Stimulated activated CD8-positive, alpha-beta memory T cell treated with anti-CD3 and anti-CD28 coated beads, Interleukin-4, amount 100 ng/mL, for 1 hour (primary cell): ENCODE measurements at places on chromosomes 1 and 21.

DNA sequence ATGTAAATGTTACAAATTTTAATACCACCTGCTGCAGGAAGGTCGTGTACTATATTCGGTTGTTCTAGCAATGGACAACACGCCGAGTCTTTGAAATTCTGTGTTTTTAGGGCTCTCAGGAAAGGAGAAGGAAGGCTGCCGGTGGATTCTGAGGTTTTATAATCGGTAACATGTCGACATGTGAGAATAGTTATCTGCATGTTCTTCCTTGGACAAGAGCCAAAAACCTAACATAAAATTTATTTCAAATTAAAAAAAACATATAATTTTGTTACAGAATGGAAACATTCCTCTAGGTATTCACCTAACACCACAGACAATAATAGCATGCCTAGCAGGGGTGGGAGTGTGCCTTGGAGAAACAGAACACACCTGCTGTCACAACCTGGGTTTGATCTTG, 4.8 kb downstream of the PSMG1 start:
- DNase-seq, result no peak

DNA sequence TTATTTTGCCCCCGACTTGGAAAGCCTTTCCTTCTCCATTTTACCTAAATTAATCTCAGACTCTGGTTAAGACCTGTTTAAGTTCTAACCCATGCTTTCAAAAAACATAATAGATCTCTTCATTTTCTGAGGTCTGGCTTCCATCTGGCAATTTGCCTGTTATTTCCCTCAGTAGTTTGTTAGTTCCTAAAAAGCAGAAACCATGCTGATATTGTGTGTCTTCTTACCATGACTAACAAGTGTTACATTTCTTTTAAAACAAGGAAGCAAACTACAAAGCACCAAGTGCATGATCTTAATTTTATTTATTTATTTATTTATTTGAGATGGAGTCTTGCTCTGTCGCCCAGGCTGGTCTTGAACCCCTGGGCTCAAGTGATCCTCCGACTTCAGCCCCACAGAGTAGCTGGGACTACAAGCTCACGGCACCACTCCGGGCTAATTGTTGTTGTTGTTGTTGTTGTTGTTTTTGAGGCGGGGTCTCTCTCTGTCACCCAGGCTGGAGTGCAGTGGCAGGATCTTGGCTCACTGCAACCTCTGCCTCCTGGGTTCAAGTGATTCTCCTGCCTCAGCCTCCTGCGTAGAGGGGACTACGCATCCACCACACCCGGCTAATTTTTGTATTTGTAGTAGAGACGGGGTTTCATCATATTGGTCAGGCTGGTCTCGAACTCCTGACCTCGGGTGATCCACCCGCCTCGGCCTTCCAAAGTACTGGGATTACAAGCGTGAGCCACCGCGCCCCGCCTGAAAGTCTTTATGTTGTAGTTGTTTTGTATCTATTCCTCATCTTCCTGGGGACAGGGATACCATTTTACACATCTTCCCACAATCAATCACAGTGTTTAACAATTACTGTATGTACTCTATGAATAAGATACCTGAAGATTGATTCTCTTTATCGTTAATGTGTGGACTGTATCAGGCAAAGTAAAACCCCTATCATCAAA, 1.3 kb upstream of the PATJ start:
- DNase-seq, result no peak

DNA sequence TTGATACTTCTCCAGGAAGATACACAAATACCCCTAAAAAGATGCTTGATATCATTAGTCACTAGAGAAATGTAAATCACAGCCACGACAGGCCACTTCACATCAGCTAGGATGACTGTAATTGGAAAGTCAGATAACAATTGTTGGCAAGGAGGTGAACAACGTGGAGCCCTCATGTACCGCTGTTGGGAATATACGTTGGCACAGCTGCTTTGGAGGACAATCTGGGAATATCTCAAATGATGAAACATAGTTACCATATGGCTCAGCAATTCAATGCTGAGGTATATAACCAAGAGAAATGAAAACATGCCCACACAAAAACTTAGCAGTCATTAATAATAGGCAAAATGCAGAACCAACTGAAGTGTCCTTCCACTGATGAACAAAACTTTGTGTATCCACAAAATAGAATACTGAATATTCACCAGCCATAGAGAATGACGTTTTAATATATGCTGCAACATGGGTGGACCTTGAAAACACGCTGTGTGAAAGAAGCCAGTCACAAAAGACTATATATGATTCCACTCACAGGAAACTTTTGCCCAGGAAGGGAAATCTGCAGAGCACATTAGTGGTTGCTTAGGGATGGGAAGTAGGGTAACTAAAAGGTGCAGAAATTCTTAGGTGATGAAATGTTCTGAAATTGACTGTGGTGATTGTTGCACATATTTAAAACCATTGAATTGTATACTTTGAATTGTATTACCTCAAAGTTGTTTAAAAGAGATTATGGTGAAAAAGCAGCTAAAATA, 95.4 kb downstream of the AHCTF1 start:
- no peak for DNase-seq

GRCh38 chr1:91334856-91335255, 69.8 kb downstream of the HFM1 start:
- no peak for DNase-seq

DNA sequence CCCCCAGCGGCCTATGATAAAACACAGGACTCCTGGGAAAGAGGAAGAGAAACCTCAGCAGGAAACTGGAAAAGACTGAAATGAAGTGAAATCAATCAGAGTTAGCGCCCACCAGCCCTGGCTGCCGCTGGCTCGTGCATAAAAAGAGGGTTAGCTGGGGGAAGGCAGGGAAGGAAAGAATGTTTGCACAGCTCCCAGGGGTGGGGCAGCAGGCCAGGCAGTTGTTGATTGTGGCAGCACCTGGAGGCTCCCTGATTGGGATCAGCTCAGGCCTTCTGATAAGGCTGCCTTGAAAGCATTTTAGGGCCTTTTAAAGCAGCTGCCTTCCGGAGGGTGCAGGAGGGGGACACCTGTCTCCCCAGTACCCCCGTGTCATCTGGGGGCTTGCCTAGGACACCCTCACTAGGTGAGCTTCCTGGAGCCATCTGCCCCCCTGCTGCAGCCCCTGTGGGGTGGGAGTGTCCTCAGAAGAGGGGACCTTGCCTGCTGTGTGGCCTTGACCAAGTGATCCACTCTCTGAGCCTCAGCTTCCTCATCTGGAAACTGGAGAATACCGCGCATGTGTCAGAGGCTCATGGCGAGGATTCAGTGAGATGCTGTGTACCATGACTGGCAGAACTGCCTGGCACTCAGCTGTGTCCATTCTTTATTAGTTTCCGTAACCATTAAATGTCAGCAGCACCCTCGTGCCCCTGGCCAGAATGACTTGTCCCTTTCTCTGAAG, 6.6 kb downstream of the EPHB2 start:
- no peak for DNase-seq

DNA sequence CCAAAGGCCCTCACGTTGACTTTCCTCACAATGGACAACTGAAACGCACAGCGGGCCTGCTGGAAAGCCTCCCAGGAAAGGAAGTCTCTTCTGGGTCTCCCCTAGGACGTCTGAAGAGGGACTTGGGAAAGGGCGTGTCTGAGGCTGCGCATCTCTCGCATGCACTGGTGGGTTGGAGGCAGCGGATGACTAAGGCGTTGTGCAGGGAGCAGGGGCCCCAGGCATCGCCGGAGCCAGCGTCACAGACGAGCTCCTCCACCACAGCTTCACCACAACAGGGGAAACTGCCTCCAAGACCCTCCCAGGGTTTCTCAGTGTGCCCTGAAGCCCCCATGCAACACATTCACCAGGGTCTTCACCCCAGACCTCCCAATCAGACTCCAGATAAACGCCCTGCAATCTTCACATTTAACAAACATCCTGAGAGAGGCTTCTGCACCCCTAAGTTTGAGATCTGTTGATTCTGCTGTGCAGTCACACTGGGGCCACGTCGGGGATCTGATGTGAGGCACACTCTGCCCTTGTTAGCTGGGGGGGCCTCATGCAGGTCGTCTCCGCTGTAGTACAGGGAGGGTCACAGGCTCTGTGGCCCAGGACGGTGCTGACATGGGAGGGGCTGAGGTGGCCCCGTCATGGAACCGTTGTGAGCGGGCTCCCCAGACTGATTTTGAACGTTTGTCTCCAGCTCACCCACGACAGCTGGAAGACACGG, 7.0 kb upstream of the TFF1 start:
- no peak for DNase-seq

GRCh38 chr21:33561373-33561772, 18.5 kb downstream of the SON start:
- no peak for DNase-seq

DNA sequence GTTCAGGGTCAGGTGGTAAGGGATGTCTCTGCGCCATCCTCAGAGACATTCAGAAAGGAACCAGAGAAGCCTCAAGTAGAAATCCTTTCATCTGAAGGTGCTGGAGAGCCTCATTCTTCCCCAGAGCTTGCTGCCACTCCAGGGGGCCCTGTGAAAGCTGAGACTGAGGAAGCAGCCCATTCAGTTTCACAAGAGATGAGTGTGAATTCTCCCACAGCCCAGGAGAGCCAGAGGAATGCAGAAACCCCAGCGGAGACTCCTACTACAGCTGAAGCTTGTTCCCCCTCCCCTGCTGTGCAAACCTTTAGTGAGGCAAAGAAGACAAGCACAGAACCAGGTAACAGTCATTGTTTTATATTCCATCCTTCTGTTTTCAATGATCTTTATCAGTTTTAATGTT, 38.7 kb downstream of the ZBTB40 start:
- no peak for DNase-seq

GRCh38 chr1:172134087-172134731, 286.3 kb upstream of the C1orf105 start:
- DNase-seq, result no peak

DNA sequence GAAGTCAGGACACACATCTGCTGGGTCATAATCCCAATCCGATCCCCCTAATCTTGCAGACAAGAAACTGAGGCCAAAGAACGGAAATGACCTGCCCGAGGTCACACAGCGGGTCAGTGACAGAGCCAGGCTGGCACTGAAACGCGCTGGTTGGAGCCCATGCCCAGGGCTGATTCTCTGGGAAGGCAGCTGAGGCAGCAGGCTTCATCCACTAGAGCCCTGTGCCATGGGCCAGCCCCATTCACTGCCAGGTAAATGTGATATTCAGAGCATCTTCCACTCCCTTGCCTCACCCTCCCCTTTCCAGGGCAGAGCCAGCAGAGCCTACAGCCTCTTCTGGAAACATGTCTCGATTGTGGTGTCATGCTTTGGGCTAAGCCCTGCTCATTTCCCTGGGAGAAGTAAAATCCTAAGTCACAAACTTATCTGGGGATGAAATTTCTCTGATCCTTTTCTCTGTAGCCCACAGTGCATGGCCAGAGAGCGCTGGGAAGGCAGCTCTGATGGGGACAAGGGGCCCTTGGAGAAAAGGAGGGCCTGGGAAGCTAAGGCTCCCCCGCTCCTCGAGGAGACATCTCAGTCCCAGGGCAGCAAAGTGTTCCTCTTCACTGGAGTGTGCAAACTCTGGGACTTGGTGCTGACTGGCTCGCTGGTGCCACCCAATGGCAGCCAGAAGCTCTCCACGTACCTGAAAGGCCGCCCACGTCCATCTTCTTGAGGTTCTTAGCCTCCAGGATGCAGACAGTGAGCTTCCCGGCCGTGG, 110.4 kb downstream of the SYT2 start:
- DNase-seq, result no peak

- no peak for DNase-seq
Measured at GRCh38 chr1:35560256-35561225, 2.9 kb downstream of the NCDN start.

GRCh38 chr1:227261501-227261900, 56.8 kb downstream of the CDC42BPA start:
- no peak for DNase-seq

- DNase-seq, result no peak
Measured at GRCh38 chr1:111140680-111140967, 601 bp downstream of the CEPT1 start.

DNA sequence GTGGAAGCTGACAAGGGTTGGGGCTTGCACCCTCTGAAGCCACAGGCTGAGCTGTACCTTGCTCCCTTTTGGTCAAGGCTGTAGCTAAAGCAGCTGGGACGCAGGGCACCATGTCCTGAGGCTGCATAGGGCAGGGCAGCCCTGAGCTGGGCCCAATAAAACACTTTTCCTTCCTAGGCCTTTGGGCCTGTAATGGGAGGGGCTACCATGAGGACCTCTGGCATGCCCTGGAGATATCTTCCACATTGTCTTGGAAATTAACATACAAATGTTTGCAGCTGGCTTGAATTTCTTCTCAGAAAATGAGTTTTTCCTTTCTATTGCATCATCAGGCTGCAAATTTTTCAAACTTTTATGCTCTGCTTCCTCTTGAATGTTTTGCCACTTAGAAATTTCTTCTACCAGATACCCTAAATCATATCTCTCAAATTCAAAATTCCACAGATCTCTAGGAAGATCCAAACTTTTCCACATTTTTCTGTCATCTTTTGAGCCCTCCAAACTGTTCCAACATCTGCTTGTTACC, 32.9 kb upstream of the TTLL7 start:
- no peak for DNase-seq

- no peak for DNase-seq
Measured at GRCh38 chr1:230875370-230875769, 7.0 kb upstream of the C1orf198 start.

DNA sequence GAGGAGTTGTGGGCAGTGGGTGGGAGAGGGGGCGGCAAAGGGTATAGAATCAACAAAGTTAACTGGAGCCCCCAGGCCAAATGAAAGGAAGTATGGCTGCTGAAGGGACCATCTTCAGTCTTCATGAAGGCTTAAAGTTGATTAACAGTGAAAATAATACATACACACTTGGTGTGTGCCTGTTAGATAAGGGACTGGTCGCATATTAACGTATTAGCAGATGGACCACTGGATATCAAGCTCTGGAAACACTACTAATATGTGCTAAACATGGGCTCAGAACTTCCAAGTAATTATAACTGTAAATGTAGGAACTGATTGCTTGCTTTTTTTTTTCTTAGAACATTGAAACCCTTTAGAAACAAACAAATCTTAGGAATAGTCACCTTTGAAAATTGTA, 224.7 kb upstream of the KIAA0040 start:
- no peak for DNase-seq

DNA sequence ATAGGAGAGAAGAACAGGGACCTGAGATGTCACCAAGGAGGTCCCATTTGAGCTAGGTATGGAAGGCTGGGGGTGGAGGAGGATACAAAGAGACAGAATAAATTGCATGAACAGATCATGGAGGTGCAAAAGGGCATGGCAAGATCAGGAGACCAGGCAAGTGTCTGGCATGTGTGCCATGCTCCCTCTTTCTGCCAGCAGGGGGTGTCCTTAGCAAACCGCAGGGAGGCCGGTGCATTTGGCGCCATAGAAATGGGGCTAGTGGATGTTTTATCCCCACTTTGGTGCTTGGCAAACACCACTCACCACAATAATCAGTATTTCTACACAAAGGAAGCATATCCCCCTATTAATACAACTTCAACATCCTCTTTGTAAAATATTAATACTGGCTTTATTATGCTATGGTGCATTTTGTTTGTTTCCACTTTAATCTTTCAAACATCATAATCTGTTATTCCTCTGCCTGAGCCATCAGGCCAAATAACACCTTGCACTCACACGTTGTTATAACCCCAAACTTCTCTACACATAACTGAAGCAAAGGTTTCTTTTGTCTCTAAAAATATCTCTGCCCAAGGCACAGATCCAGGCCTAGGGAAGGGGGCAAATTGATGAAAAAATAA, 25.9 kb downstream of the S100A6 start:
- no peak for DNase-seq
